Fibroblast of mammary gland (primary cell): ENCODE measurements at places on chromosomes 11 and 22.

- peak; percentile 23 for DNase-seq
Measured at GRCh38 chr11:15119352-15119751, 4.6 kb downstream of the INSC start.

DNA sequence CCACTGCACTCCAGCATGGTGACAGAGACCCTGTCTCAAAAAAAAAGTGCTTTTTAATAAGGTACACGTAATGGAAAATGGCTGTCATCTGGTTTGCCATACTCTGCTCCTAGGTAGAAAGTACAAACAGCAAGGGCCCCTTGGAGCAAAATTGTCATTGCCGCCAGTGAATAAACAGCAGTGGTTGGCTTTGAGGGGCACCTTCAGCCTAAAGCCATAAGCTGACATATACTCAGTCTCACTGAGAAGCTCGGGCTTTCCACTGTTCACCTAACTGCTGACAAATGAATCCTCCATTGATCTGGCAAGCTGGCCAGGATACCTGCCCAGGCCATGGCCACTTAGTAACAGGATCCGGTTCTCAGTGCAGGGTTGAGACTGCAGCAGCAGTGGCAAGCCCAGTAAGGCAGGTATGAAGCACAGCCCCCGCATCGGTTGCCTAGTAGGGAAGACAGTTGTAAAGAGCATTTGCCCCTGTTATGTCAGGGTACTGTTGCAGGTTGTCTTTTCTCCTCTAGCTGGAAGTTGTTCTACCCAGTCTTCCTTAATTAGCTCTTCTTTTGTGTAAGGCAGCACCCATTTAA lies 38.8 kb downstream of the MARK2 start:
- no peak for DNase-seq

GRCh38 chr11:95688501-95689222 lies 100.9 kb downstream of the FAM76B start:
- DNase-seq = no peak

DNA sequence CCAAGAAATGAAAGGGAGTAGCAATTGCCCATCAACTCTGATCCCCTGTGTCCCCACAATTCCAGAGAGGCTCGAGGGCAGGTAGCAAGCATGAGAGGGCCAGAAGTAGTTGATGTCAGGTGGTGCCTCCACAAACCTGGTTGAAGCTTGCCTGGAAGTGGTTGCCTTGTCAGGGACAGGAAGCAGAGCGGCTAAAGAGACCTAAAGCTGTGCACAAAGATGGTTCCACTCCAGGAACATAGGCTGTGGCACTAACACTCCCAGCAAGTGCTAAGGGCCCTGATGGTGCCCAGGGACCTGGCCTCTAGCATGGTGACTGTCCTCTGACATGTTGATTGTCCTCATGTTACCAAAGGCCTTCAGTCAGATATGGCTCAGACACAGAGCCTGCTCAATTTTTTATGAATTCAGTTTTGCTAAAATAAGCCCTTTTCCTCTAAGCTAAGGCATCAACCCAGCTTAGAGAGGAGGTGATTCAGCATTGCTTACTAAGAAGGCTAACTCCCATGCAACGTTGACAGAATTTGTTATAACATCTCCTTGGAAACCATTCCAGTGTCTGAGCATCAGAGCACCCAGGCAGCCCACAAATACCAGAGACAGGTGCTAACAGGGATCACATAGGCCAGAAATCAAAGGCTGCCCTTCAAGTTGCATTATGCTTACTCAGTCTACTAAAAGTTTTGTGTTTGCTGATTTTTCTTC lies 196.3 kb upstream of the ARHGAP20 start:
- peak; percentile 92 for DNase-seq

DNA sequence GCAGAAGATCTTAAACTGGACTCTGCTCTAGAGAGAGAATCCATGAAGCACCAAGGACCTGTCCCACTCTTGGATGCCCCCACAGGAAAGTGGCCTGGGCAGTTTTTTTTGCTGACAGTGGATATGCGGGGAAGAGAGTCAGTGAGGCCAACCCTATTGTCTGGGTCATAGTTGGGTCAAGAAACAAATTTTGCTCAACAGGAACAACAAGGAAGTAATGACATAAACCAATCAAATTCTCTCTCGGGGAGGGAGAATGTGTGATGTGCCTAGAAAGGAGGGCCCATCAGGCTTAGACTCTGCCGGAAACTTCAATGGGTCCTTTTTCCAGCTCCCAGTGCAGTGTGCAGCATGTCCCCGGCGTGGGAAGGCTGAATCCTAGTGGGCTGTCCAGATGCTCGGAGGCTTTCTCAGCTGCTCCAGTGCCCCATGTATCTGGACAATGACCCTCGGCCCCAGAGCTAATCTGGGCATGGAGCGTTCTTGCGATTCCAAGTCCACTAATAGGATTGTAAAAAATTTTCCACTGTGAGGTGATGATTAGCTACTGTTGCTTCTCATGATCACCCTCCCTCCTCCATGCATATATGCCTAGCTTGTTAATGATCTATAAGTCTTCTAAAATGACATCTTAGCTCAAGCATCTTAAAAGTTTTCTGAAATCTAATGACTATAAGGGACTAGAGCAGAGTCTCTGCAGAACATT lies 101.0 kb downstream of the SNX19 start:
- DNase-seq = no peak

GRCh38 chr22:25569983-25570382 lies 5.5 kb downstream of the GRK3 start:
- DNase-seq = no peak

- DNase-seq = no peak
Measured at GRCh38 chr11:83088965-83089364, 17.3 kb upstream of the RAB30 start.

- DNase-seq = no peak
Measured at GRCh38 chr11:67983951-67984350, 19.9 kb downstream of the UNC93B1 start.

- DNase-seq = peak; percentile 71
Measured at GRCh38 chr11:118790357-118791110, 430 bp downstream of the DDX6 start.

GRCh38 chr11:117333917-117334316 lies 6.3 kb downstream of the CEP164 start:
- DNase-seq = no peak

- DNase-seq = peak; percentile 100
Measured at GRCh38 chr11:114197799-114198500, 98.2 kb upstream of the NNMT start.

DNA sequence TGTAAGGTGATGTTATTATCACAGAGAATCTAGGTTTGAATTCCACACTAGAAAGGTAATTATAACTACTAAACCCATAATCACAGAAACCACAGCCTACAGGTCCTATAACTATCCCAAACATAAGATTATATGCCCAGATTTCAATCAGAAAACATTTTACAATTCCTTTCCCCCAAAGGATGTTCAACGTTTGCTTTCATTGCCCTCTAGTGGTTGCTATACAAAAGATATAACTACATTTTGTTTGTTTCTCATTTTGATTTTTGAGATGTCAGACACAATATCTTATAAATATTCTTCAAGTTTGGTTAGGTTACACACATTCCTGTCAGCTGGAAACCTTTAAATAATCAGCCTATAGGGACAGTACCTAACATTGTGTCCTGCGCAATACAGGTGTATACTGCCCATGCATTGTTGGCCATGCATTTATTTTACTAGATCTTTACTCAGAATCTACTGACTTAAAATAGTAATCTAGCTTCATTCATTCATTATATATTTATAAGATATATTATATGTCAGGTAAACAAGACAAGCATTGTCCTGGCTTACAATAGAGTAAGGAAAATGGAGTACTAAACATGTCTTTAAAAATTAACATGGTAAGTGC lies 530.5 kb upstream of the CCDC90B start:
- DNase-seq = peak; percentile 30

- no peak for DNase-seq
Measured at GRCh38 chr22:22358152-22358551, 113.6 kb downstream of the VPREB1 start.

GRCh38 chr11:125224391-125225021 lies 60.0 kb downstream of the PKNOX2 start:
- peak; percentile 17 for DNase-seq

DNA sequence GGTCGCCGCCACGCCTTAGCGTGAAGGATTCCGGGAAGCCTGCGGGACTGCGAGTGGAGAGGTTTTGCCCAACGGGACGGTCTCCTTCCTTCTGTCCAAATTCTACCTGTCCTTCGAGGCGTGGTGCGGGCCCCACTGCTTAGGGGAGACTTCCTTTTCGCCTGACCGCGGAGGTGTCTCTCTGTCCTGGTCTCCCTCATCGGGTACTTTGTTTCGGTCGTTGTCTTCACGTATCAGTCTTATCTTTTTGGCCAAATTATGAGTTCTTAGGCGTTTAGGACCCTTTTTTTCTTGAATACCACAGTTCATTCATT lies 388 bp downstream of the HINFP start:
- no peak for DNase-seq

DNA sequence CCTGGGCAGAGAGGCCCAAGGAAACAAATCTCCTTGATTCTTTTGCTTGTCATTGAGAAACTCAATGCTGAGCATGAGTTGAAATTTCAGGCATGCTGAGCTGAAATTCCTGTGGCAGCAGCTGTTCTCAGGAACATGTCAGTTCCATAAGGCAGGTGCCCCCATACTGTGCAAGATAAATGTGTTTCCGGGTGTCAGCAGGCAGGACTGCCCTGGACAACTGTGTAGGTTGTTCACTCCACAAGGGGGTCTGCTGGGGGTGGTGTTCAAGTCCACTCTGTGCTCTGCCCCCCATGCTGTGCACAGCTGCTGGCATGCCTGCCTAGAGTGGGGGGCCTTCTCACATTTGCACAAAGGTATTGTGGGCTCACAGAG lies 133.7 kb downstream of the CTTN start:
- no peak for DNase-seq
